ENCODE measurements at places on chromosomes 13 and 19. TPM values are rescaled to one million over a fixed set of nuclear protein-coding genes. Genes with fewer than 3 reads are reported as not detected.

DNA sequence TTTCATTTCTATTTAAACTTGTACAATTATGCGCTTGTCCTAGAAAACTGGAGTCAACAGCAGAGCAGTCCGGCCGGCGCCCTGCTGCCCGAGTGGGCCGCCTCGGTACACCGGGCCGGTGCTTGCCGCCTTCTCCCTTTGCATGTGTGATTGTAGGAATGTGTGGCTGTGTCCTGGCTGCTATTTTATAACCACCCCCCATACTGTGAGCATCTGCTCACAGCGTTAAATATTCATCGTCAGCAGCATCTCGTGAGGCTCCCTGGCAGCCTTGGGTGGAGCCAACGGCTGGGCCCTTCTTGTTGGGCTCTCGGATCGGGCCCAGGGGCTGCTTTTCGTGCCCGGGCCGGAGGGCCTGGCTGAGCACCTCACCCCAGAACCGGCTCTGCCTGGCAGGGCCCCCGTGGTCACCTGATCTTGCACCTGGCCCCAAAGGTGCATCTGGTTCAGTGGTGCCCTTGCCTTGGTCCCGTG lies 10.6 kb downstream of the PIAS4 start:
- H3K36me3 ChIP-seq: no peaks in the 10 kb centered on the region
- no peak for DNase-seq
- H3K4me1 ChIP-seq: peaks cover 7% of the 10 kb centered on the region
- H3K27ac ChIP-seq: no peak overlapping the region

GRCh38 chr13:89755729-89756492 lies 1591.6 kb upstream of the MIR17HG start:
- H3K4me3 ChIP-seq: no peak overlapping the region
- no peak for DNase-seq
- H3K27ac ChIP-seq: no peak overlapping the region
- no peaks in the 10 kb centered on the region for H3K4me1 ChIP-seq
- no peaks in the 10 kb centered on the region for H3K36me3 ChIP-seq
- H3K27me3 ChIP-seq: no peaks in the 10 kb centered on the region

NALCN gene
- 2.0 TPM for polyA plus RNA-seq

KLK14 gene
- polyA plus RNA-seq: not detected

ZSCAN22 gene
- polyA plus RNA-seq: 1.1 TPM

Data from ovary (tissue), 10 donors.